ENCODE measurements at places on chromosomes 11 and 22.

DNA sequence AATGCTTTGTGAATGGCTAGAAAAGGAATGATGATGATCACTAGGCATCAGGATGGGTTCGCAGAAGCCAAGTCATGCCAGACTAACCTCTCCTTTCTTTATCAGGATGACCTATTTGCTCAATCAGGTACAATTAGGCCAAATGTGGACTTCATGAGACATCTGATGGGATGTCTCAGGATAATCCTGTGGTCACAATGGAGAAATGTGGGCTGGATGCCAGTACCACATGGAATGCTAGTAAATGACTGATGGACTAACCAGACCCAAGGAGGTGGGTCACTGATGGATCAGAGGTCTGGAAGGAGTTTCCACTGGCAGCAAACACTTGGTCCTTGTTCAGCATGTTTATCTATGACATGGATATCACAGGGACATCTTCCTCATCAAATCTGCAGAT, 94.8 kb upstream of the PHOX2A start:
- DNase-seq = no peak

GRCh38 chr22:31344578-31345330, 1.4 kb downstream of the PATZ1 start:
- DNase-seq = no peak

GRCh38 chr22:29842740-29843139, 4.7 kb upstream of the ASCC2 start:
- DNase-seq = no peak

DNA sequence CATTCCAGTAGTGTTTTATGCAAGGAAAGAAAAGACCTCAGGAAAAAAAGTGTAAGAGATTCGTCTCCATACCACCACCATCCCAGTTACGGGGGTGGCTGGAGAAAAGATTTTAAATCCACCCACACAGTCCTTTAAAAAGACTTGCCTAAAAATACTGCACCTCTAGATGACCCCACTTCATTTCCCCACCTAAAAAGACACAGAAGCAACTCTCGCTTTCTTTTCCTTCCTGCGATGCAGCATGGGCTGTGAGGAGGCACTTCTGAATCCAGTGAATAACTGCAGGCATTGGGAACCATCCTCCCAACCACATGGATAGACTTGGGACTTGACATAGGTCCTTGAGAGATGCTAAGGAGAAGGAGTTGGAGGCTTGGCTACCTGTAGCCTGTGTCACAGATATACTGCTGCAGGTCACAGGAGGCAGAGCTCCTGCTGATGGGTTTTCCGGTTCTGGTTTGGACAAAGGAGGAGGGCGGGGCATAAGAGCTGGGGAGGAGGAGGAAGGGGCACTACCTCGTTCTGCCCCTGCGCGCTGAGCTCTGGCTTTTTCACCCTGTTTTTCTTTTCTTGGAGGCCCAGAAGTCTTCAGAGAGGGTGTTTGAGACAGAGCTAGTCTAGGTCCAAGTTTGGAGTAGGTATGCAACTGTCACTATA, 285.9 kb downstream of the NTM start:
- no peak for DNase-seq

DNA sequence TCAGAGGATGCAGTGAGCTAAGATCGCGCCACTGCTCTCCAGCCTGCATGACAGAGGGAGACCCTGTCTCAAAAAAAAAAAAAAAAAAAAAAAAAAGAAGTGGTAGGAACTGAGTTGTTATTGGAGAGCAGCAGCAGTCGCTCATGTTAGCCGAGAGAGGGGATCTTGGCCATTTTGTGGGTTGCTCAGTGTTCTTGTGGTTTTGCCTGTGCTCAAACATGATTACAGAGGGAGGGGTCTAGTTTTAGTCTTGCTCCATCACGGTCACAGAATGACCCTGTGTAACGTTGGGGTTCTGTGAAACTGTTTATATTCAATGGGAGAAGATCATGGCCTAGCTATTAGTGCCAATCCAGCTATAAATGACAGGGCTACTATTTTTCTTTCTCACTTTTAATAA, 1.9 kb downstream of the DPAGT1 start:
- DNase-seq = no peak

GRCh38 chr11:122724520-122724919, 69.0 kb downstream of the UBASH3B start:
- DNase-seq = no peak

- no peak for DNase-seq
These were observed 30.8 kb downstream of the DAGLA start for GRCh38 chr11:61711037-61711436.

GRCh38 chr11:91653079-91653754, 571.4 kb upstream of the FAT3 start:
- no peak for DNase-seq

- no peak for DNase-seq
These were observed at the start of gene RHOD for GRCh38 chr11:67056267-67057204. TSS of gene RHOD (plus strand) at chr11:67056847. CDS start at chr11:67056903, 56 bp downstream.

Data from type B pancreatic cell (in vitro differentiated cells).